ENCODE measurements at places on chromosomes 2 and 18.

GRCh38 chr18:12768625-12769024 is 65.8 kb downstream of the PSMG2 start:
- DNase-seq, result no peak

DNA sequence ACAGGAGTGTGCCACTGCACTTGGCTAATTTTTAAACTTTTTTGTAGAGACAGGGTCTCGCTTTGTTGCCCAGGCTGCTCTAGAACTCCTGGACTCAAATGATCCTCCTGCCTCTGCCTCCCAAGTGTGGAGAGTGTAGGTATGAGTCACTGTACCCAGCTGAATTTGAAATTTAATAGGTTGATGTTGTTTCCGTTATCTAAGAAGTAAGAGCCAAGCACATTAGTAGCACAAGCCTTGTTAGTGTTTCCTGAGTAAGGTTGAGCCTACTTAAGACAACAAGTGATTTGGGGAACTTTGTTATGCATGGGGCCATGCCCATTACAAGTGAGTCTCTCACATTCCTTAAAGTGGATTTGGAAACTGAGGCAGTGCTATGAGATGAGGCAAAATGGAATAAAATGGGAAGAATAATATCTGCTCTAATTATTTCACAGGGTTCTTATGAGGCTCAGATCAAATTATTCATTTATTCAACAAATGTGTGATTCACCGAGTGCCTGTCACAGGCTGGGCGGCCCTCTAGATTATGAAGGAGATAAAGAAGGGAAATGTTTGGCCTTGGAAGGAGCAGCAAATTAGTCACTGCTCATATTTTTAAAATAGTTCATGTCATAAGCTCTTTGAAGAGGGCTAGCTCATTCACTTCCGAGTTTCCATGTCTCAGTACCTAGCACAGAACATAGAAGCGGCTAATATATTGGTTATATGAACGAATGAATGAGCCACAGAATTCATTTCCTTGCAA is 217.2 kb downstream of the LDLRAD4 start:
- DNase-seq, result no peak

DNA sequence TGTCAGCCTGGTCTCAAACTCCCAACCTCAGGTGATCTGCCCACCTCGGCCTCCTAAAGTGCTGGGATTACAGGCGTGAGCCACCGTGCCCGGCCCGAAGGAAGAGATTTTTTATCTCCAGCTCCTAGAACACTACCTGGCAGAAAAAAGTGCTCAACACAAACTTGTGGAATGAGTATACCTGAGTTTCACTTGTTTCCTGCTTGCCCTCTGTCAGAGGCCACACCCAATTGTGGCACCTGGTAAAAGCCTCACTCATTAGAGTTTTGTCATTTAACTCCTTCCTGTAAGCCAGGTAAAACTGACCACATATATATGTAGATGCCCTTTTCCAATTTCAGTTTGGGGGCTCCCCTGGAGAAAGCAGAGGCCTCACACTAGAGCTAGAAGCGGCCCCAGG is 42.2 kb upstream of the RTN4 start:
- DNase-seq, result no peak

GRCh38 chr2:194661431-194661830 is 995.6 kb upstream of the SLC39A10 start:
- DNase-seq, result no peak

DNA sequence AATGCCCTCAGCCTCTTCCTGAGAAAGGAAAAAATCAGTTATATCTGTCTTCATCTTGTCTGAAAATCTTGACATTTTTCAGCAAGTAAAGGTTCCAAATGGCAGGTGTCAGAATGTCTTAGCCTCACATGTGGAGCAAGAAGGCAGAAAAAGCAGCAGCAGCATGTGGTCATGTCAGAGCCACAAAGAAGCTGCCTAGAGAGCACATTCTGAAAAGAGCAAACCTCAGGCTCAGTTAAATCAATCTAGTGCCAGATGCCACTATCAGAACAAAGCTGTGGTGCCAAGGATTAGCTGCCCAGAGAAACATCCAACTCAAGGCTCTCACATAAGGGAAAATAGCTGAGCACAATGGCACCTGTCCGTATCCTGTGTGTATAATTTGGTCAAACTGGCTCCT is 105.9 kb downstream of the SRBD1 start:
- DNase-seq, result no peak

GRCh38 chr2:150126143-150126740 is 361.2 kb downstream of the RND3 start:
- DNase-seq, result no peak

- no peak for DNase-seq
Observed at GRCh38 chr2:19937004-19937403, 35.2 kb upstream of the TTC32 start.

DNA sequence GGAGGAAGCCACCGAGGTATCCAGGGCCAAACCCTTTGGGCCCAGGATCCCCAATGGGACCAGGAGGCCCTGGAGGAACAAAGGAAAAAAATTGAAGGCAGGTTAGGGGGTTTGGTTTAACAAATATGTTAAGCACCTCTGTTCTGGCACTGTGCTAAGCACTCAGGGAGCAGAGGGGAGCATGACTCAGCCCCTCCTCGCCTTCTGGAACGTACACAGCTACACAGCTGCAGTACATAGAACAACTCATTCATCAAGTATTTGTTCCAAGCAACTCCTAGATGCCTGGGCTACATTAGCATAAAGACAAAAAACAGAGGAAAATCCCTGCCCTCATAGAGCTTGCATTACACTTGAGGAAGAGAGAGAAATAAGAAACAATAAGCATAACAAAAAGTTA is 153.6 kb downstream of the COL4A4 start:
- no peak for DNase-seq

DNA sequence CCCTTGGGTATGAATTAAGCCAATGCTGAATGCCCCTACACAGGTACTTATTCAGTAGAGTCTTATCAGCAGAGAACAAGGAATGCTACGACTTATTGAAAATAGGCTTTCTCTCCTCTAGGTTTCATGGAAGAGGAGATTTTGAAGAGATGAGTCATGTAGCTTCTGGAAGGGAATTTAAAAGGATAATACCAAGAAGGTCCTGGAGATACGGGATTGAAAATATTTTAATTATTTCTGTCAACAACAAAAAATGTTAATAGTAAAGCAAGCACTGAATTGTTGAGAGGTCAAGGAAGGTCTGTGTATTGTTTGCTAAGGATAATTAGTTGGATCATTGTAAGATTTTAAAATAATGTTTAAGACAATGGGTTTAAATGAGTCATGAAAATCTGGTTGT is 293.0 kb upstream of the SPHKAP start:
- no peak for DNase-seq

All from stimulated activated CD4-positive, alpha-beta T cell treated with anti-CD3 and anti-CD28 coated beads, Interleukin-15, amount 100 ng/mL, for 1 hour (primary cell).